ENCODE measurements at places on chromosomes 7 and 10. TPM values are rescaled to one million over a fixed set of nuclear protein-coding genes. Genes with fewer than 3 reads are reported as not detected.

The SPRN gene
- 0.33 TPM for total RNA-seq

The C10orf143 gene
- total RNA-seq, result 0.66 TPM

The SAP25 gene
- 0.66 TPM for total RNA-seq

The CDCA7L gene
- total RNA-seq, result 19.3 TPM

The HYAL4 gene
- total RNA-seq, result 0.04 TPM

The DNA2 gene
- total RNA-seq, result 11.2 TPM

The OR2A5 gene
- not detected for total RNA-seq

The SH2D4B gene
- total RNA-seq, result 0.13 TPM

The GPRIN2 gene
- total RNA-seq, result 33.0 TPM

The FAM24B gene
- total RNA-seq, result 12.1 TPM
